HAP-1 (cell line): ENCODE measurements at places on chromosomes 11 and 22.
A peak's percentile ranks its signal among the peaks of the same experiment; 100 is the strongest.

- peak; percentile 64 for DNase-seq
Observed at GRCh38 chr11:17171343-17171742, 36.4 kb downstream of the PIK3C2A start.

- DNase-seq, result peak; percentile 42
Observed at GRCh38 chr22:31082606-31083376, 1.7 kb downstream of the SMTN start.

- DNase-seq, result no peak
Observed at GRCh38 chr22:20131597-20131858, at the start of gene ZDHHC8. Gene ZDHHC8, plus strand, starts transcription at chr22:20131804. Its CDS starts 144 bp downstream, at chr22:20131948.

- DNase-seq, result no peak
Observed at GRCh38 chr11:90908074-90908473, 685.2 kb upstream of the CHORDC1 start.

GRCh38 chr11:73396985-73397384 is 20.8 kb downstream of the RELT start:
- no peak for DNase-seq

DNA sequence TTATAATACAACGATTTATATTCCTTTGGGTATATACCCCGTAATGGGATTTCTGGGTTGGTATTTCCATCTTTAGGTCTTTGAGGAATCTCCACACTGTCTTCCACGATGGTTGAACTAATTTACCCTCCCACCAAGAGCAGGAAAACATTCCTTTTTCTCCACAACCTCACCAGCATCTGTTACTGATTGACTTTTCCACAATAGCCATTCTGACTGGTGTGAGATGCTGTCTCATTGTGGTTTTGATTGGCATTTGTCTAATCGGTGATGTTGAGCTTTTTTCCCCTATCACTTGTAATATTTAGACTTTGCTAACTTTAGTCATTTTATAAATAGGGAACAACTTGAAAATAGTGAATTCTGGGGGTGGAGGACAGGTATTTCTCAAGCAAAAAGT is 58.1 kb downstream of the PPFIA1 start:
- DNase-seq, result no peak

GRCh38 chr11:57904376-57904775 is 119.3 kb upstream of the OR9Q1 start:
- DNase-seq, result no peak
